Heart right ventricle (tissue), 16 donors: ENCODE measurements at places on chromosomes 7 and 10. TPM values are rescaled to one million over a fixed set of nuclear protein-coding genes. Genes with fewer than 3 reads are reported as not detected.

DNA sequence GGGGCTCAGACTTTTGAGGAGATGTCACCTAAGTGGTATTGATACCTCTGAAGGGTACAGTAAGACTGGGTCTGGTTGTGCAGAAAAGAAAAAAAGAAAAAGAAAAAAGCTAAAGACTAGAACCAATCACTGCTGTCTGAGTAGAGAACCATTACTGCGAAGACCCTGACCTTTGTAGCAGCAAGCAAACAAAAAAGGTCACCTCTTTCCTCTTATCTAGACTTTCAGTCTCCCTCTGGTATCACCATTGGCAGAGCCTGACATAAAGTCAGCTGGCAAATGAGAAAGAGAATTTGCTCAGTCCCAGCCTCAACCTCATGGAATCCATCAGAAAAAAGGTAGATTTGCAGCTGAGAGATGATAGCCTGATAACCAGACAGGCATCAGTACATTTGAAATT, 2.6 kb upstream of the DNTT start:
- DNase-seq, result no peak

- no peak for DNase-seq
Observed at GRCh38 chr10:36362257-36362656, 720.2 kb upstream of the FZD8 start.

GRCh38 chr7:65912237-65912636, 39.4 kb downstream of the VKORC1L1 start:
- DNase-seq, result no peak

- DNase-seq, result no peak
Observed at GRCh38 chr7:54933643-54934042, 85.2 kb upstream of the EGFR start.

GRCh38 chr7:134899729-134900128, 86.6 kb upstream of the AGBL3 start:
- DNase-seq, result no peak

The POU6F2 gene
- total RNA-seq, result 0.83 TPM

DNA sequence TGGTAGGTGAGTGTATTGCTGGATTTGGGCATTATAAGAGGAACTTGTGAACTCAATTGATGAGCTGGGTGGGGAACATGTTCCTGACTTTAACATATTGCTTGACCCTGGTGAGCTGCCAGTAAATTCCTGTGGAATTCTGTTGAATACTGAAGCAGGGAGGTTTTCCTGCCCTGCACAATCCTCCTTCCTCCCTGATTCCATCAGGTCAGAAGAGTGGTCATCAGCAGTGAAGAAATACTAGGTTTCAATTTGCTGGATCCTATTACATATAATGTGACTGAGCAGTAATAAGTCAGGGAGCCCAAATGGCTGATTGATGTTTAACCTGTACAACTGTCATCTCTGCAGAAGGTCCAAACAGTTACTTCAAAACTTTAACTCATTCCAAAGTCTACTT, 581.2 kb downstream of the SUGCT start:
- no peak for DNase-seq

The PDE1C gene
- 124 TPM for total RNA-seq

The CCDC186 gene
- total RNA-seq, result 23.7 TPM

- DNase-seq, result no peak
Observed at GRCh38 chr10:21487416-21488180, 37.9 kb downstream of the SKIDA1 start.

DNA sequence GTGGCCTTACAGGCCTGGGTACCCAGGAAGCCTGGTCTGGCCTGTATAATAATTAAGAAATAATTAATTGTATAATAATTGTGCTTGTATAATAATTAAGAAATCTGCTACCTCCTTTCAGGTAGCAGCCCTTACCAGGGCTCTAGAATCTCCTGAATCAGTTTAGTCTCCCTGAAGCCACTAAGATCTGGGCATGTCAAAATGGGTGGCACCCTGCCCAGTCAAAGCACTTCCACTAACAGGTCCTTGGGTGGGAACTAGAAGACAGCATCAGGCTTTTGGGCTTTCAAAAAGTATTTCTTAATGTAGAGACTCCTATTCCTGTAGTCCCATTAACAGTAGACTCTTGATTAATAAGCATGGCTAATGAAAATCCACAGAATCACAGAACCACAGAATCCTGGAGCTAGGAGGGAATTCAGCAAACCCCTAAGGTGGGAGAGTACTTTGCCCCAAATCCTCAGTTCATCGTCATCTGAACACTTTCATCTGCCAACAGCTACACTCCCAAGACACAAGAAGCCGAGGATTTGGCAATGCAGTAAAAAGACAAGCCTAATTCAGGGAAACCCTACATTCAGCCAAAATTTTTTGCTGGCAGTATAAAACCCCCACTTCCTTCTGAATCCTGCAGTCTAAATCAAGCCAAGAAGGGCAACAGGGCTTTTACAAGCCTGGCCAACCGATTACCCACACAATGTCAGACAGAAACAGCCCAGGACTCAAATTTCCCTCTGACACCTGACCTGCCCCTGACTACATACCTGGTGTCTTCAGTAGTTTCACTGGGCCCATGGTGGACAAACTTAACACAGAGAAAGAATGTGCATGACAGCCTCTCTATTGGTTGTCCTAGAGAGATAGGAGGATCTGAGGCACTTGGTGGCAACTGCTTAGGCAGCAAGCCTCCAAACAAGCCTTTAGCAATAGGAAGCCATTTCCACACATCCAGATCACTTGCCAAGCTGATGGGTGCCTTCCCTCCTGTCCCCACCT, 5.9 kb upstream of the IL6 start:
- no peak for DNase-seq

- no peak for DNase-seq
Observed at GRCh38 chr7:134101716-134102115, 25.4 kb upstream of the LRGUK start.

DNA sequence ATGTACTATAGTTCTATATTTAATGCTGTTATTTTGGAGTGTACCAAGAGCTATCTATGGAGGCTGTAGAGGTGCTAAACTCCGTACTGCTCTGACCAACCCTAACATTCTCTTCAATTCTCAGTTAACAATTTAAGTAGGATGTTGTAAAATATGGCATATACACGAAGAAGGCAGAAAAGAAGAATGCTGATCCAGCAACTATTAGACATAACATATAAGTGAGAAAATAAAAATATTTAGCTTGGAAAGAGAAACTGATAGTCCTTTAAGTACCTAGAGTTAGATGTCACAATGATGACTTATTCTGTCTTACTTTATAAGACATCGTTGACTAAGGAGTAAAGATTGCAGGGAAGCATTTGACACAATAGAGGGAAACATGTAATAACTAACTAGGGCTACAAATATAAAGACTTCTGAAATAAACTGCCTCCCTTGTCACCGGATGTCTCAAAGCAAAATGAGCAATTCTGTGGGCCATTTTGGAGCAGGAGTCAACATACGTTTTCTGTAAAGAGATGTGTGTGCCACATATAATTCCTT, 159.5 kb downstream of the CPEB3 start:
- DNase-seq, result no peak

DNA sequence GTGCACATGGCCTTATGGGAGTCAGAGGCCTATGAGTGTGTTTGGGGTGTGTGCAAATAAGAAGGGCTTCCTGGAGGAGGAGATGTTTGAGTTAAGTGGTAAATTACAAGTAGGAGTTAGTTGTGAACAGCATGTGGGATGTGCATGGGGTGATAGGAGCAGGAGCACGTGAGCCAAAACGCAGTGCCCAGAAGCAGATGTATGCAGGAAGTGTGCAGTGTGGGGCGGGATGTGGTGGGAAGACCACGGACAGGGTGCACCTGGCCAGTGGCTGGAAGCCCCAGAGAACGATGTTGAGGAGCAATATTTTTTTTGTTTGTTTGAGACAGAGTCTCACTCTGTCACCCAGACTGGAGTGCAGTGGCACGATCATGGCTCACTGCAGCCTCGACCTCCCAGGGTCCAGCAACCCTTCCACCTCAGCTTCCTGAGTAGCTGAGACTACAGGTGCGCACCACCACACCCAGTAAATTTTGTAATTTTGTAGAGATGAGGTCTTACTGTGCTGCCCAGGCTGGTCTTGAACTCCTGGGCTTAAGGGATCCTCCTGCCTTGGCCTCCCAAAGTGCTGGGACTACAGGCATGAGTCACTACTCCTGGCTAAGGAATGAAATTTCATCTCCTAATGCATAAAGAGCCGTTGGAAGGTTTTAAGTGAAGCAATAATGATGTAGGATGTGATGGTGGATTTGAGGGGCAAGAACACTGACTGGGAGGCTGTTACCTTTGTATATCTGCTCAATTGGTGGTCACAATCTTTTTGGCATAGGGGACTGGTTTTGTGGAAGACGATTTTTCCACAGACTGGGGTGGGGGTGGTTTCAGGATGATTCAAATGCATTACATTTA, 78.4 kb downstream of the LYZL2 start:
- DNase-seq, result no peak

The CEP41 gene
- total RNA-seq, result 3.4 TPM

DNA sequence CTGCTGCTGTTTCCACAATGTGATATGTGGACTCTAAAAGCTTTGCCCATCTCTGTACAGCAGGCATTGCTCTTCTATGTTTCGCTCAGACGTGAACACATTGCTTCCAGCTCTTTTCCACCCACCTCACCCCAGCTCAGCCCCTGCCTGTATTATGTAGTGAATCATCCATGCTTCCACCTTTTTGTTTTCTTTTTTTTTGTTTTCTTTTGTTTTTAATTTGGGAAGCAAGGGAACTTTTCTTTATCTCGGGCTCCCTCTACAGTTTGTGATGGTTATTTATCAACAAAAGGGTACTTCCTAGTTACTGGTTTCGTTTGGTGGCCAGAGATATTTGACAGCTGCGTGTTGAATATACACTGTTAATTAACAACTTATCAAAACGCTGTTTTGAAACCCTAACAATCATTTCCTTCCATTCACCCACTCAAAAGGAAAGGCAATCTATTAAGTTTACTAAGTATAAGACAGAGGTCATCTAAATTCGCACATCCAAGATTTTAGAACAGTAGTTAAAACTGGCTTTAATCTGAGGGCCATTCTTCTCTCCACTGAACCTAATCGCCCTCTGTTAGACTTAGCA, 127.9 kb upstream of the STK17A start:
- no peak for DNase-seq

GRCh38 chr10:49830016-49830415, 67.9 kb upstream of the OGDHL start:
- DNase-seq, result no peak

The PIP gene
- total RNA-seq, result not detected

- no peak for DNase-seq
Observed at GRCh38 chr7:36741866-36742265, 17.6 kb upstream of the AOAH start.

DNA sequence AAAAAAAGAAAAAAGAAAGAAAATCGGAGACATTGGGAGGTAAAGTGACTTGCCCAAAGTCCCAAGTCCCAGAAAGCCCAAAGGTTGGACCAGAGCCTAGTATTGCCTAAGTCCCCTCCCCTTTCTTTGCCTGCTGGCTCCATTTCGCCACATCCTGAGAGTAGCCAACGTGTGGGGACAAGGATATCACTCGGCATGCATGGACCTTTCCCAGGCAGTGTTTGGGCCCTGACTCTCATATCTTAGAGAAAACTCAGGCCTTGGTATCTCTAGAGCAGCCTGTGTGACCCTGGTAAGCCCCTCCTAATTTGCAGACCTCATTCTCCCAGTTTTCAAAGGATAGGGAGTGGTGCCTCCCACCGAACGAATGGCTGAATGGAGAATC, 294.2 kb upstream of the ZMIZ1 start:
- no peak for DNase-seq

The HYAL4 gene
- not detected for total RNA-seq

GRCh38 chr10:50437248-50437647, 185.9 kb upstream of the ASAH2 start:
- no peak for DNase-seq

The GIMAP5 gene
- total RNA-seq, result 12.0 TPM

The GRB10 gene
- 28.6 TPM for total RNA-seq

- no peak for DNase-seq
Observed at GRCh38 chr7:74236284-74236683, 17.9 kb downstream of the RFC2 start.

DNA sequence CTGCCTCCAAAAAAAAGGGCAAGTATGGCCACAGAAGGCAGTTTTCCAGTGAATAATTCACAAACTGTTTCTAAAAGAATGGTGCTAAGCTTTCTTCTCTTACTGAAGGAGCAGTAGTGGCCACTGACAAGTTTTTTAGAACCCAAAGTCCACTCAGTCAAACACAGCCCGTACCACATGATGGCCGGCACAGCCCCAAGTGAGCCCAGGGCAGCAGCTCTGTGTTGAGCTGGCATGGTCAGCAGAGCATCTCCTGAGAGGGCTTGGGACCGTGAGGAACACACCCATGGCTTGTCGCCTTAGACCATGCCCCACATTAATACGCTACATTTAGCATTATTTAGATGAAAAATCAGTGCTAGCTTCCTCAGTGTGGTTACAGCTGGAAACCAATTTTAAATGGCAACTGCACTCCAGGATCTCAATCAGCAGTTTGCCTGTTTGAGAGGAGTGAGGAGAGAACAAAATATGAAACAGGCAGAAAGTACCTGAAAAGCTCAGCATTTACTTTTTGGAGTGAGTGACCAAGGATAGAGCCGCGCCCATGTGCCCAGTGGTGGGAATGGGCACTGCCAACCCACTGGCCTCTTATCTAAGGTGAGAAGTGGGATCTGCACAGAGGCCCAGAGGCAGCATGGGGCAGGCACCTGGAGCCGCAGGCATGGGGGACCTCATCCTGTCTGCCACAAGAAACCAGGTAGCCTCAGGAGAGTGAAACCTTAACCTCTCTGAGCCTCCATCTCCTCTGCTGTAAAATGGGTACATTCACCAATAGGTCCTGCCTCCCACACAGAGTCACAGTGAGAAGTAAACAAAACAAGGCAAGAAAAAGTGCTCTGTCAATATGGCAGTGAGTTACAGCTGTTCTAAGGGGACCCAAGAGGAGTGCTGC, 17.4 kb downstream of the PSAP start:
- no peak for DNase-seq

DNA sequence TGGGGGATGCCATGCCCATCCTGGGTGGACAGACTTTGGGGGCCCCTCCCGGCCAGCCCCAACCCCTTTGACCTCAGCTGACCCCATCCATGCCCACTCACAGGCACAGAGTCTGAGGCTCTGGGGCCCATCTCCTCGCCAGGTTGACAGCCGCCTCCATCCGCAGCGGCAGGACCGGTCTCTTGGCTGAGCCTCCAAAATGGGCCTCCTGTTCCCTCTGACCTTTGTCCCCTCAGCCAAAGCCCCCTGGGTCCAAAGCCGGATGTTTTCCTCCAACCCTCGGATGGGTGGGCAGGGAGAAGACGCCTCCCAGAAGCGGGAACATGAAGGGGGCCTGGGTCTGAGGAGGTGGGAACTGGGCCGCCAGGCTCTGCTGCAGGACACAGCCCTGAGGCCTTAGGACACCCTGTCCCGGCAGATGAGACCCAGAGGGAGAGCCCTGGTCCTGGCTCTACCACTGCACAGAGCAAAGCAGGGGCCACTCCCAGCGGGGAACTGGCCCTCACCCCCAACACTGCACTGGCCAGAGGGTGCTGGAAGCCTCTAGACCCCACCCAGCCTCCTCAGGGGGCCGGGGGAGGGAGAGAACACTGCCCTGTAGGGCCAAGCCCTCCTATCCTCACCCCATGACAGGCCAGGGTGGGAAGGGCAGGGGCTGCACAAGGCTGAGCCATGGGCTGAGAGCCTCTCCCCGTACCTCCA, 12.6 kb downstream of the PDGFA start:
- peak; percentile 6 for DNase-seq

GRCh38 chr10:14481752-14482151, 151.0 kb upstream of the FRMD4A start:
- peak; percentile 37 for DNase-seq

The MGAM2 gene
- total RNA-seq, result not detected

The LUC7L2 gene
- 45.6 TPM for total RNA-seq

The RBM48 gene
- 10.3 TPM for total RNA-seq

GRCh38 chr7:152859781-152860191, 100.2 kb downstream of the ACTR3B start:
- no peak for DNase-seq

The PDSS1 gene
- 7.2 TPM for total RNA-seq

The LIPK gene
- total RNA-seq, result not detected

The OR2A1 gene
- not detected for total RNA-seq
